ENCODE measurements at places on chromosomes 5 and 9. TPM values are rescaled to one million over a fixed set of nuclear protein-coding genes. Genes with fewer than 3 reads are reported as not detected.

Gene TNFSF8
- total RNA-seq = not detected

Gene CCDC183
- 0.39 TPM for total RNA-seq

Gene ARHGEF28
- total RNA-seq = 1.2 TPM

Gene EMB
- total RNA-seq = 1.0 TPM

Gene SPATA31A3
- total RNA-seq = not detected

Gene FOXD4
- 0.12 TPM for total RNA-seq

Gene TXNDC8
- total RNA-seq = not detected

Gene FGFR4
- 17.4 TPM for total RNA-seq

Gene EGFLAM
- 1.6 TPM for total RNA-seq
